Jurkat, Clone E6-1 (cell line): ENCODE measurements at places on chromosomes 6 and 20.

DNA sequence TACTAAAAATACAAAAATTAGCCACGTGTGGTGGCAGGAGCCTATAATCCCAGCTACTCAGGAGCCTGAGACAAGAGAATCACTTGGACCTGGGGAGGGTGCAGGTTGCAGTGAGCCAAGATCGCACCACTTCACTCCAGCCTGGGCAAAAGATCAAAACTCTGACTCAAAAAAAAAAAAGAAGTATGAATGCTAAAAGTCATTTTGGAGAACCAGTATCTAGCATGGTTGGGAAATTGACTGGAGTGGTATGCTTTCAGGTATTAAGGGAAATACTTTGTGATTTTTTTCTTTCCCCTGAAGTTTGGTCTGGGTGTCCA lies 30.1 kb downstream of the PCMT1 start:
- DNase-seq, result no peak

GRCh38 chr6:73471686-73472290 lies 10.3 kb downstream of the MTO1 start:
- DNase-seq, result no peak

- DNase-seq, result no peak
These were observed 32.5 kb downstream of the VSTM2L start for GRCh38 chr20:37935435-37935834.

DNA sequence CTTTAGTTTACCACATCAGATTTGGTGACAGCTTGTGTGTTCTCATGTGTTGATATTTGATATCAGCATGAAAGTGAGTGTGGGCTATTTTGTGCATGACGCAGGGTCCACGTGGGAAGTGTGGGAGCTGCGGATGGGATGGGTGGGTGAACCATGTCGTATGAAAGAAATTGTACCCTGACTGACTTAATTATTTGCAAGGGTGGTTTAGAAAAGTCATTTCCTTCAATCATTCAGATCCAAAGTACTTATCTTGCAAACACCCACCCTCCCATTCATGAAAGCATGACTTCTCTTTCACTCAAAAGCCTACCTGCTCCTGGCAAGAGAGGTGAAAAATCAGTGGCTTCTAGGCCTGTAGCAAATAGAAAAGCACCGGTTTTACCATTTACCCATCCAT lies 91.8 kb upstream of the BACH2 start:
- DNase-seq, result no peak

DNA sequence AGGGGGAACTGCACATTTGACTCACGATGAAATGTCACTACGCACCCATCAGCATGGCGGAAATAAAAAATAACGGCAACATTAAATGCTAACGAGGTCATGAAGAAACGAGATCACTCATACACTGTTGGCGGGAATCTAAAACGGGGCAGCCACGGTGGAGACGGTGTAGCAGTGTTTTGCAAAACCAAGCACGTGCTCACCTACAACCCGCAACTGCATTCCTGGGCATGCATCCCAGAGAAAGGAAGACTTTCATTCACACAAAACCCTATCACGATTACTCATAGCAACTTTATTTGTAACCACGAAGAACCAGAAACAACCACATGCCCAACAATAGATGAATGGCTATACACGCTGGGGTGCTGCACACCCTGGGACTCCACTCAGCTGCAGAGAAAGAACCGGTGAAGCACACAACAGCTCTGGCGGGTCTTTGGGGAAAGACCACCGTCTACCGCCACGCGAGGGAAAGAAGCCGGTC lies 77.0 kb downstream of the YTHDF1 start:
- no peak for DNase-seq

- DNase-seq, result no peak
These were observed 5.7 kb upstream of the ZNF217 start for GRCh38 chr20:53599378-53599777.

GRCh38 chr6:105968603-105969333 lies 117.4 kb upstream of the PRDM1 start:
- DNase-seq, result no peak
